ENCODE measurements at places on chromosomes 12 and 14.
A peak's percentile ranks its signal among the peaks of the same experiment; 100 is the strongest.

DNA sequence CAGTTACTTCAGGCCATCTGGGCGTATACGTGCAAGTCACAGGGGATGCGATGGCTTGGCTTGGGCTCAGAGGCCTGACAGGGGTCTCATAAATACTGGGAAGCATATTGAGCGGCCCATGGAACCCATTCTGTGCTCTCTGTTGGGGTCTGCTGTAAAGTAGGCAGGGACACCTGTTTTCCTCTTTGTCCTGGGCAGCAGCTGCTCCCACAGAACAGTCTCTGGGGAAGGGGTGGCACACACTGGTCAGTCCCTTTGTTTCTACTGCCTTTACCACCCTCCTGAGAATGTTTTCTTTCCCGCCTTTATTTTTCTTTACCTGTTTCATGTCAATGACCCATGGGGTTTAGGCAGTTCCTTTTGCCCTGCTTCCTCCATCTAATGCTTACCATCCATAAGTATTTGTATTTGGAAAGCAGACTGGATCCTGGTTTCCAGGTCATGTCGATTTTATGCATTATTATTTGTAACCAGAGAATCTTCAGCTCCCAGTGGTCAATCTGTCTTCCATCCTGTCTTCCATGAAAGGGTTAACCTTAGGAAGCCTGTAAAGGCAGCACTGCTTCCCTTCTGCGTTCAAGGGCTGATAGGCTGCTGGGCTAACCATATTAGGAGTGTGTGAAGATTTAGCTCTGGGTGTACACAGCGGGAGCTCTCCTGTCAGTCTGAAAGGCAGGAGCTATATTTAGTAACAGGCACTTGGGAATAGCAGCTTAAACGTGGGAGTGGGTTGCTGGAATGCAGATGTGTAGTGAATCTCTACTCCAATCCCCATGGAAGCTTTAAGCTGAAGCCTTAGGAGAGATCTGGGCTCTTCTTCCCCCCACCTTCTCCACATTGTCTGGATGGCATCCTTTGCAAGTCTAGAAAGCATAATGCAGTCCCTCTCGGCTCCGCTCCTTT lies 124.0 kb downstream of the DYRK2 start:
- DNase-seq, result peak; percentile 60

GRCh38 chr14:60722357-60723115 lies 1.6 kb downstream of the SIX4 start:
- peak; percentile 35 for DNase-seq

DNA sequence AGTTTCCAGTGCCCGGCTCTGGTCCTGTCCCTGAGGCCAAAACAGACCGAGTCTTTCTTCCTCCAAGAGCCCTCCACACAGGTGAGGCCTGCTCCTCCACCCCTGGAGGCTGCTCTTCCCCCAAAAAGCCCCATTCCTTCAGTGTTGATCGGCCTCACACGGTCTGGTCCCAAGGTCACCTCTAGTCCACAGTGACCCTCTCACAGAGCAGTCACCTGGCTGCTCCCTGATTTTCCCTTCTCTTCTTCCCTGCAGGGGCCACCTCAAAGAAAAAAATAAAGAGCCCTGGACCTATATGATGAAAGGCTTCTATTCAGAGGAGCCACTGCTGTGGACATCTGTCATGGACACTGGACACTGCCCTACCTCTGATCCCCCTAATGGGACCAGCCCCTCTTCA lies 42.5 kb downstream of the TTC7B start:
- no peak for DNase-seq

GRCh38 chr14:91653451-91653850 lies 78.4 kb downstream of the CATSPERB start:
- no peak for DNase-seq

DNA sequence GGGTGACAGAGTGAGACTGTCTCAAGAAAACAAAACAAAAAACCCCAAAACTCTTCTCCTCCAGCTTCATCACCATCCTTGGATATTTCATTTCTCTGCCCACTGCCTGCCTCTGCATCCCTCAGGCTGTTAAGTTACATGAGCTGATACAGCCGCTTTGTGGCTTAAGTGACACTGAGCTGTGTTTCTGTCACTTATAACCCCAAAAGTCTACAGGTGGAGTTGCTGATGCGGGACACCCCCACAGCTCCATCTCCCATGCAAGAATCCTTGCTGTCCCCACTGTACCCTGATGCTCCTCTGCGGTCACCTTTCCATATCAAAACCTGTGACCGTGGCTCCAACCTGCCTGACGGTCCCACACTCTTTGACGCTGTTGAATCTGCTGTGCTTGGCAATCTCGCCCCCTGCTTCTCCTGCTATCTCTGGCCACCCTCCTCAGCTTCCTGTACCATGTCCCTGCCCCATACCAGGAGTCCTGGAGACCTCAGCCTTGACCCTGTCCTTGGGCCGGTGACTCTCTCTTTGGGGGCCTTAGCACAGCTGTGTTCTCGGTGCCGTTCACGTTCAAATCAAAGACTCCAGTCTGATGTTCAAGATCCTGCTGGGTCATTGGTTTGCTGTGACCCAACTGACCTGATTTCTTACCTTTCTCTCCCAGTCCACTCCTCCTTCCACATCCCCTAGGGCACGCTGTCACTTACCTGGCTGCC lies 20.3 kb downstream of the HVCN1 start:
- DNase-seq, result no peak

DNA sequence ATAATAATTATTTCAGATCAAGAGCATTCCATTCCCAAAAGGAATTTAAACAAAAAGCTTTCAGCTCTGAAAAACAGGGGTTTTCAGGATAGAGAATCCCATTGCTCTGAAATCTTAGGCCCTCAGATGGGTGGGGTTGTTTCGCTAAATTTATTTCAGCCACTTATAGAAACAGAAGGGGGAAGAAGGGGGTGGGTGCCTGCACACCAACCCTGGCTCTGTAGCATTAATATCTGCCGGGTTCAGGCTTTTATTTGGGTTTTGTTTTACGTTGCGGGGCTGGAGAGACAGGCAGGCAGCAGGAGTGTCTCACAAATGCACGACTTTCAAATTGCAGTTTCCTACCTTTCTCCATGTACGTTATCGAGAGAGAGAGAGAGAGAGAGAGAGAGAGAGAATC lies 12.5 kb upstream of the ZFP36L1 start:
- no peak for DNase-seq

DNA sequence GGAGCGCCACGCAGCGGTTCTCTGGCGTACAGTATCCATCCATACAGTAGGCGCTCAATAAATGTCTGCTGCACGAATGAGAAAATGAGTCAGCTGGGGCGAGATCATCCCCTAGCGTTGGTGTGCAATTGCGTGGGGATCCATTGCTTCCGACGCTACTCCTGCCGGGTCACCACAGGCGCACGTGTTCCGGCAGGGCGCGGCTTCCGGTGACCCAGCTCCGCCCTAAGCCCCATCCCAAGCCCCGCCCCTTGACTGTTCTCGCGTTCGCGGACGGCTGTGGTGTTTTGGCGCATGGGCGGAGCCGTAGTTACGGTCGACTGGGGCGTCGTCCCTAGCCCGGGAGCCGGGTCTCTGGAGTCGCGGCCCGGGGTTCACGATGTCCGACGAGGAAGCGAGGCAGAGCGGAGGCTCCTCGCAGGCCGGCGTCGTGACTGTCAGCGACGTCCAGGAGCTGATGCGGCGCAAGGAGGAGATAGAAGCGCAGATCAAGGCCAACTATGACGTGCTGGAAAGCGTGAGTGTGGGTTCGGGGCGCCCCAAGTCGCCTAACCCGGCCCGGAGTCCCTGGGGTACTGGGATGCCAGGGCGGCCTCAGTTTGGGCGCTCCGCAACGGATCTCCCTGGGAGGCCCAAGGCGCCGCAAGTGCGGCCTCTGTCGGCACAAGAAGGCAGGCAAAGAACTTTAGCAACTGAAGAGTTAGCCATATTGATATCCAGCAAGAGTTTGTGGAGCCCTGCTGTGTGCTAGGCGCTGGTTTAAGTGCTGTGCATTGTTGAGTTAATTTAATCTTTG lies at the start of gene PSMD9:
PSMD9 (plus strand) TSS at position 313 of the 796 bp plus-strand sequence; CDS start at position 380, 67 bp downstream.
- peak; percentile 95 for DNase-seq

DNA sequence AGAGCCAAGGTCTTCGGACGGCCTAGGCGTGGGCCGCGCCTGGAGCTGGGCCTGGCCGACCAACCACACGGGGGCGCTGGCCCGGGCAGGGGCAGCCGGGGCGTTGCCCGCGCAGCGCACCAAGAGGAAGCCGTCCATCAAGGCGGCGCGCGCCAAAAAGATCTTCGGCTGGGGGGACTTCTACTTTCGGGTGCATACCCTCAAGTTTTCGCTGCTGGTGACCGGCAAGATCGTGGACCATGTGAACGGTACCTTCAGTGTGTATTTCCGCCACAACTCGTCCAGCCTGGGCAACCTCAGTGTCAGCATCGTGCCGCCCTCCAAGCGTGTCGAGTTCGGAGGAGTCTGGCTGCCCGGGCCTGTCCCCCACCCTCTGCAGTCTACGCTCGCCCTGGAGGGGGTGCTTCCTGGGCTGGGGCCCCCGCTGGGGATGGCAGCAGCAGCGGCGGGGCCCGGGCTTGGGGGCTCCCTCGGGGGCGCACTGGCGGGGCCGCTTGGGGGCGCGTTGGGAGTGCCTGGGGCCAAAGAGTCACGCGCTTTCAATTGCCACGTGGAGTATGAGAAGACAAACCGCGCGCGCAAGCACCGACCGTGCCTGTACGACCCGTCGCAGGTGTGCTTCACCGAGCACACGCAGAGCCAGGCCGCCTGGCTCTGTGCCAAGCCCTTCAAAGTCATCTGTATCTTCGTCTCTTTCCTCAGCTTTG lies 4.4 kb upstream of the SHMT2 start:
- DNase-seq, result no peak

DNA sequence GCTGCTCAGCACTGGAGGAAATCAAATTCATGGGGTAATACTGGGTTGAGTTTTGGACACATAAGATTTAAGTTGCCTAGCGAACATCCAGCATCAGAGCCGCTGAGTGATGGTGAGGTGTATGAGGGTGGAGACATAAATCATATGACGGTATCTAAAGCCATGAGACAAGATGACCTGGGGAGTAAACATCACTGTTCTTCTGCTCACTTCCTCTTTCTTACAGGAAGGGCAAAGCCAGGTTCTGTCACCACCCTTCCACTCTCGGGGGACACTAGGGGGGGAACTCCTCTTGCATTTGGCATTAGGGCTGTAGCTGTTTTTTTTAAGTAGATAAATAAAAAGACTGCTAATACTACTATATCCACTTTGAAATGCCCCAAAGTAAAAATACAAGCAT lies 24.0 kb downstream of the PRDM4 start:
- DNase-seq, result no peak

DNA sequence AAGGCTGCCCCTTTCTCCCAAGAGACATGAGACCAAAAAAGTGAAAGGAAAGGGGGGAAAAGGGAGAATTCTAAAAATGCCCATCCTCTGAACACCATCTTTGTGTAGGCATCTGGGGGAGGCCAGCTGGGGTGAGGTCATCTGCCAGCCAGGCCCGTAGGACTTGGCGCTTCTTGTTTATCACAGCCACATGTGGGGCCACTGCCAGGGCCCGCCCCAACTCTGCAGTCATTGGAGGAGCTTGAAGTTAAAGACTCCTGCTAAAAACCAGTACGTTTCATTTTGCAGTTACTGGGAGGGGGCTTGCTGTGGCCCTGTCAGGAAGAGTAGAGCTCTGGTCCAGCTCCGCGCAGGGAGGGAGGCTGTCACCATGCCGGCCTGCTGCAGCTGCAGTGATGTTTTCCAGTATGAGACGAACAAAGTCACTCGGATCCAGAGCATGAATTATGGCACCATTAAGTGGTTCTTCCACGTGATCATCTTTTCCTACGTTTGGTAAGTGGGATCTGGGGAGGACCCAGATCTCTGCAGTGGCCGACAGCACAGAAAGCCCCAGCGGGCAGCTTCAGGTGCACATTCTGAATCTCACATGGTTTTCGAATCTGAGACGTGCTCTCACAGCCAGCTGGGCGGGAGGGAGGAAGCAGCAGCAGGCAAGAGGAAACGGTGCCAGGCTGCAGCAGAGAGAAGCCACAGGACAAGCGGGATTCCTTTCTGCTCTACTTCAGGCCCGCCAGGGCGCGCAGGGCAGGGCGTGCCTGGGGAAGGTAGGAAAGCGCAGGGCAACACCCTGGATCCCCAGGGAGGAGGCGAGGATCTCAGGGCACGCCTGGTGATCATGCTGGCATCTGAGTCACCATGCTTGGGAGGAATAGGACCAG lies at the start of gene P2RX7:
P2RX7 (plus strand) TSS at position 276 of the 881 bp plus-strand sequence; CDS start at position 371, 95 bp downstream.
- no peak for DNase-seq

DNA sequence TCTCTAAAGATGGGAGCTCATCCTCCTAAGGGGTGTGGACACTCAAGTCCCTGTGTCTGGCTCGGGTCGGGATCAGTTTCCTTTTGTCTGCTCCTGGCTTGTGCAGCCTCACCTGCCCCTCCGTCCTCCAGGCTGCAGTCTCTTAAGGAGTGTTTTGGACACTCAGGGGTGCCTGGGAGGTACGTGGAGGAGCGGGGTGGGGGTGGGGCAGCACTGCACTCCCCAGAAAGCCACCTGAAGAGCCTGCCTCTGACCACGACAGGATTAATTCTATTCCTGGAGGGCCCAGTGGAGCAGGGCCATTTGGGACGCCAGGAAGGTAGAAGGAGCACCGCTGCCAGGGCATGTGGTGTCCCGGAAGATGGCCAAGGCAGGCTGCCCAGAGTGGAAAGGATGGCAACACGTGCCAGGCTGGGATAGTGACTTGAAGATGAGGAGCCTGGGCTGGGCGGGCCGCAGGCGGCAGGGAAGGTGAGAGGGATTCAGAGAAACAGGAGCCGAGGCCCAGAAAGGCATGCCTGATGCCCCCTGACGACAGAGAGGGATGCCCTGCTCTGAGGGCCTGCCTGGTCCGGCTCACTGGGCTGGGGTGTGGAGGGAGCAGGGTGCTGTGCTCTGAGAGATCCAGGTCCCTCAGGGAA lies 14.8 kb upstream of the LRTM2 start:
- DNase-seq, result no peak

GRCh38 chr12:64598831-64599230 lies 11.5 kb upstream of the RASSF3 start:
- DNase-seq, result no peak

DNA sequence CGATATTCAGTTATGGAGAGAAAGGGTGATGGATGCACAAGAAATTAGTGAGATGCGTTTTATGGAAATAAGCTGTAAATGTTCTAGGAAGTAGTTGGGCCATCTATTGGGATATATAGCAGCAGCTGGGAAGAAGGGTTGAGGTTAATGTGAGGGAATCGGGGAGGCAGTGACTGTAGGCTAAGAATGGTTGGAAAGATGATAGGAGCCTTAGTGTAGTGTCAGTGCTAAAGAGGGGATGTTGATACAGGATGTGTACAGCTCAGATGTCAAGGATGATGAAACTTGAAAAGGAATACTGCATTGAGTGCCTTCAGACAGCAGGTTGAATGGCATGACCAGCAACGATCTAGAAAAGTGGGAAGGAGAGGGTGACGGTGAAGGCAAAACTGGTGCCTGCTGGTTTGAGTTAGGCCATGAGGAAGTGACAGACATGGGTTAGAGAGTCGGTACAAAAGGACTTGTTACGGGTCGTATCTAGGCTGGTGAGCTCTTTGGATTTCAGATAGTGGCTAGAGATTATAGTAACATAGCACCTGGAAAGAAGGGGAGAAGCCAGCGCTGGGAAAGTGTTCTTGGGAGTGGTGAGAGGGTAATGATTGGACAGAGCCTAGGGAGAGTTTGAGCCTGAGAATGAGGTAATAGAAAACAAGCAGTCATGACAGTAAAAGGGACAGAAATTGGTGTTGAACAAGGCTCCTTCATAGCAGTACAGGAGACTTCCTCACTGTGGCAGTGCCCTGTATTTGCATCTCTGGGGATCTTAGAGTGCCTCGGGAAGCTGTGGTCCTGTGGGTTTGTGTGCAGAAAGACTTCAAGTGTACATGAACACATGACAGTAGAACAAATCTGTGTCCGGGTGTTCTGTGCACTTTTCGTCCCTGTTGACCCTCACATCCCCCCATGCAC lies 9.6 kb downstream of the MARS1 start:
- DNase-seq, result no peak
